ENCODE measurements at places on chromosomes 7 and 10.

DNA sequence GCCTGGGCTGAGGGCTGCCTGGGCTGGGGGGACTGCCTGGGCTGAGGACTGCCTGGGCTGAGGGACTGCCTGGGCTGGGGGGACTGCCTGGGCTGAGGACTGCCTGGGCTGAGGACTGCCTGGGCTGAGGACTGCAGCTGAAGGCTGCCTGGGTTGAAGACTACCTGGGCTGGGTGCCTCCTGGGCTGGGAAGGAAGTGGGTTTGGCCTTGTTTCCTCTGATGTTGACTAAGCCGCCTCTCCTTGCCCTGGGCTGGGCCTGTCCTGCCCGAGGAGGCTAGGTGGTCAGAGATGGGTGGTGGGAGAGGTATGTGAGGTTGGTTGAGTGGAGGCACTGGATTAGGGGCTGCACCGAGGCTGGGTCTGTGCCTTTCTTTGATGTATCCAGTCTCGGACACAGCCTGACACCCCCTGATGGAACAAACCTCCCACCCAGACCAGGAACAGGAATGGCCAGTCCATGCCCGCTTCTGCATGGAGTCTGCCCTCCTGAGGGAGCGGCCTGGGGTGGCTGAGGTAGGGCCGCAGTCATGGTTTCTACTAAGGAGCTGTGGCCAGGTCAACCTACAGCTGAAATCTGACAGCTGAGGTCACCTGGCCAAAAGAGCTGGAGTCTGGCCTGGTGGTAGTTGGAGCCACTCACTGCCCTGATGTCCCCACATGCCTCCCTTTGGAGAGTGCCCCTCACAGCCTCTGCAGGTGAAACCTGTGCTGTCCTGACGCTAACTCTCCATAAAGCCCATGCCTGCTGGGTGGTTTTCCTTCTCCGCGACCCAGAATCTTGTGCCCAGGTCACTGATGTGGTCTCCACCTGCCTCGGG is 22.3 kb downstream of the SCART1 start:
- no peak for DNase-seq

- no peak for DNase-seq
Measured at GRCh38 chr10:46250898-46251856, 35.6 kb upstream of the ANTXRL start.

DNA sequence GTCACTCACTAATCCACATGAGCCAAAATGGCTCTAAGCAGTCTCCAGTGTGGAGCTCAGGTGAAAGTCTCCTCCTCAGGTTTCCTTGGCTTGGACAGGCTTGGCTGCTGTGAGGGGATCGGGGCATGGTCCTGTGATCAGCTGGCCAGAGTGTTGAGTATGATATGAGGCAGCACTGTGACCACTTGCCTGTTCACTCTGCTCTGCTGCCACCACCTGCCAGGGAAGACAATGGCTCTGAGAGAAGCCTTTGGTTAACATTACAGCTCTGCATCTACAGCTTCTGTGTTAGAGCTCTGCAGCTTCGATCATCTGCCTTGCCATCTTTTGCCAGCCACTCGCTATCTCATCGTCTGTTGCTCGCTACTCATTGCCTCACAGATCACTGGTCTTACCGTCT is 20.1 kb upstream of the PTN start:
- DNase-seq, result no peak

DNA sequence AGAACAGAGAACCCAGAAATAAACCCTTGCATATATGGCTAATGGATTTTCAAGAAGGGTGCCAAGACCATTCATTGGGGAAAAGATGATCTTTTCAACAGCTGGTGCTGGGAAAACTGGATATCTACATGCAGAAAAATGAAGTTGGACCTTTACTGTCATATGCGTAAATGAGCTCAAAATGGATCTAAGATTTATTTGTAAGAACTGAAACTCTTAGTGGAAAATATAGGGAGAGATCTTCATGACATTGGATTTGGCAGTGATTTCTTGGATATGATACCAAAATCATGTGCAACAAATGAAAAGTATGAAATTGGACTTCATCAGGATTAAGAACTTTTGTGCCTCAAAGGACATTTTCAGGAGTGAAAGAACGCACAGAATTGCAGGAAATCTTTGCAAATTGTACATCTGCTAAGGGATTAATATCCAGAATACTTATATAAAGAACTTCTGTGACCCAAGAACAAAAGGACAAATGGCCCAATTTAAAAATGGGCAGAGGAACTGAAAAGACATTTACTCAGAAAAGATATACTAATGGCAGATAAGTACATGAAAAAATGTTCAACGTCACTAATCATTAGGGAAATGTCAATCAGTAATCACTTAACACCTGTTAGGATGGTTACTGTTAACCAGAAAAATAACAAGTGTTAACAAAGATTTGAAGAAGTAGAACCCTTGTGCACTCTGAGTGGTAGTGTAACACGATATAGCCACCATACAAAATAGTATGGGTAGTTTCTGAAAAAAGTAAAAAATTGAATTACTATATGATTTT is 6.1 kb downstream of the DBF4 start:
- no peak for DNase-seq

- DNase-seq, result no peak
Measured at GRCh38 chr7:47301657-47302295, 280.1 kb downstream of the TNS3 start.

- no peak for DNase-seq
Measured at GRCh38 chr7:142878315-142878714, 7.2 kb downstream of the TRPV6 start.

DNA sequence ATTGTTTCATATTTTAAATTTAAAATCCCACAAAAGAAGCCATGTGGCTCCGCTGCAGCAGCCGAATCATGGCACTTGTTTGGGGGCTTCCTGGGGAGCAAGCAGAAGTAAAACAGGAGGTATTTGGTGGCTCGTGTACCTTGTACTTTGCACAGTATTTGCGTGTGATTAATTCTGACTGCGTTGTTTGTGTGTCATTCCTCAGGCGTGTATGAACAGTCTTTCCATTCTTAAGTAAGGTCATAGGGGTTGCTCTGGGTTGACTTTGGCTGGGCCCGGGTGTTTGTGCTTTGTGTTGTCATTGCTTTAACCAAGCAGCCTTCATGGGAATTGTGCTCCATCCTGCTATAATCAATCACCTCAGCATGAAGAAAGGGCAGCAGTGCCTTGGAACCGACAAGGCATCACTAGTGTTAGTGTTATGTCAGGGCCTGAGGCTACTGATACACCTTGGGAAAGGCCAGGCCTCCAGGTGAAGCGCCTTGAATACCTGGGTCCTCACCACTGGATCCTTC is 182.4 kb downstream of the ARHGAP21 start:
- no peak for DNase-seq

GRCh38 chr10:103506061-103506460 is 12.6 kb downstream of the NEURL1 start:
- no peak for DNase-seq

DNA sequence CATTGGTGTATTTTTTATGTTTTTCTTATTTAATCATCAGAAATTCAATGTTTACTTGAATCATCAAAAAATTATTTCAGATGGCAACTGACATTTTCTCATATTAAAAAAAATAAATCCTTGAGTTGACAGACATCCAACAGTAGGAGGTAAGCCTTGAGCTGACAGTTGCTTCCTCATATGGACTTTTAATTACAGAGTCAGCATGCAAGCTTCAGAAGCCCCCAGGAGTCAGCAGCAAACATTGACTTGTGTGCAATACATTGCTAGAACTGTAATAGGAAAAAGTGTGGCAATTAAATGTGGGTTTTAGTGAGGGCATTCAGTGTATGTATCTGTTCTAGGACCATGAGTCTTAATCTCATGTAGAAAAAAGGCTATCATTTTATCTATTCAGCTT is 62.4 kb upstream of the TAS2R16 start:
- DNase-seq, result no peak

GRCh38 chr10:91521439-91521838 is 111.3 kb downstream of the HECTD2 start:
- DNase-seq, result no peak

DNA sequence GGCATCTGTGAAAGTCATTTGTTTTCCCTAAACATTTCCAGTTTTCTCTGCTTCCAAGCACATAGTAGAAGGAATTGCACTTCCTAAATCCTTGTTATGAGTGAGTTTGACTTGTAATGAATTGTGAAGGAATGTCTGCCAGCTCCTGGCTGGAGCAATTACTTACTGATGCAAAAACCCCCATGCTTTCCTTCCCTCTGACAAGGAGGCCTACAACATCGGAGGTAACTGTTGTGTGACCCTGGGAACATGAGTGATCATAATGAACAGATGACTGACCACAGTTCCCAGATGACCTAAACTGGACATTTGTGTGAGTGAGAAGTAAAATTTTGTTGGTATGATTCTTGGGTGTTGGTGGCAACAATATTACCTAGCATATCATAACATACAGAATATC is 21.4 kb upstream of the CPVL start:
- no peak for DNase-seq

DNA sequence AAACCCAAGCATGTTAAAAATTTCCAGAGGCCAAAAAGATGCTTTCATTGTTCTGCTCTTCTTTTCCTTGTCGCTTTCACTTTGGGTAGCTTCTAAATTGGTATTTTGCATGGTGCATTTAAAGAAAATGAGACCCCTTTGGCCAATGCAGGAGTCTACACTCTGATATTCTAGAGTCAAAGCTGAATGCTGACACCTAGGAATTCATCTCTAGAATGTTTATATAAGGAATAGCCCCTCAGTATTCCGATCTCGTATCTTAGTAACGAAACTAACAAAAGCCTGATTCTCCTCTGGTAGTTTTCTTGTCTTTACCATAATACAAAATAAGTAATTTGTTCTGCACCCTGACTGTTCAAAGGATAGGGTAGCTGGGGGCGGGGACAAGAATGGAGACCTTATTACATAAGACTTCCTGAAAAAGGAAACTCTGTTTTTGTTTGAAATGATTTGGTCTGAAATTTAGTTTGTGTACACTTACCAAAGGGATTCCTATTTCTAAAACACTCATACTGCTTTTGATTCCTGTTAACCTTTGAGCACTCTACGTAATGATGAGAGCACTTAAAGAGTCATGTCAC is 17.1 kb downstream of the IKZF1 start:
- no peak for DNase-seq

GRCh38 chr10:49295297-49295696 is 3.7 kb upstream of the C10orf71 start:
- DNase-seq, result no peak

GRCh38 chr10:71970331-71970730 is 6.1 kb downstream of the CHST3 start:
- no peak for DNase-seq

DNA sequence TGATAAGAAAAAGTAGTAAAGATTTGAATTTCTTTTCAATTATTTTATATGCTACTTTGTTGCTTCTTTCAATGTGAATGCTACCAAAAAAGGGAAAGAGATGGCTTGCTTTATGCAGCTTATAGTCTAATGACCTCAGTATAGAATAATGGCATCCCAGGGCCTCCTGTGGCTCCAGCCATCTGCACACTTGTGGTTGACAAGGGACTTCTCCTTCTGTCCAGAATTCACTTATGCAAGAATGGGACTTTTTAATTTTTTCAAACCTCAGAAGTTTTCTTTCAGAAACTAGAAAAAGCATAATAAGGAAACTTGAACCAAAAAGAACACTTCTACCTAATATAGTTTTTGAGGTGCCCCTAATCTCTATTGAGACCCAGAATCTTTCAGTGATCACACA is 310.9 kb downstream of the CTNNA3 start:
- no peak for DNase-seq

GRCh38 chr7:107890962-107891635 is at the start of gene DLD:
DLD (plus strand) TSS chr7:107891183; CDS start chr7:107891251, 68 bp downstream.
- peak; percentile 79 for DNase-seq

DNA sequence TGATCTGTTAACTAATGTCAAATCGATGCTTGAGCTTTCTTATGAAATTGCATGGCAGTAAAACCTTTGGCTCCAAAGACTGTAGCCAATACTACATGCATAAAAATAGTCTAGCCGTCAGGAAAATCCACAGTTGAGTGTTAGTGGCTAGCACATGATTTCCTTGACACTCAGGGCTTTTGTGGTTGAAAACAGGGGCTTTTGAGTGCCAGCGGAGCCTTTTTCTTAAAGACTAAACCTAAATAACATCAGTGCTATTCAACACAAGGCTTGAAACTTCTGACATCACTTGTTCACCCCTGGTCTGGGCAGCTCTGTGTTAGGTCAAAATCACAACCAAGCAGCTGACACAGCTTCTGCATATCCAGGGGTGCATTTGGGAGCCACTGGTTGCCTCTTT is 124.2 kb upstream of the BMPER start:
- no peak for DNase-seq

GRCh38 chr10:30366351-30366750 is 17.3 kb upstream of the MTPAP start:
- no peak for DNase-seq

- DNase-seq, result no peak
Measured at GRCh38 chr7:146096994-146097393, 19.6 kb upstream of the CNTNAP2 start.

- DNase-seq, result no peak
Measured at GRCh38 chr7:86814661-86815379, 171.1 kb downstream of the GRM3 start.

GRCh38 chr7:118793582-118793981 is 569.1 kb downstream of the ANKRD7 start:
- DNase-seq, result no peak

DNA sequence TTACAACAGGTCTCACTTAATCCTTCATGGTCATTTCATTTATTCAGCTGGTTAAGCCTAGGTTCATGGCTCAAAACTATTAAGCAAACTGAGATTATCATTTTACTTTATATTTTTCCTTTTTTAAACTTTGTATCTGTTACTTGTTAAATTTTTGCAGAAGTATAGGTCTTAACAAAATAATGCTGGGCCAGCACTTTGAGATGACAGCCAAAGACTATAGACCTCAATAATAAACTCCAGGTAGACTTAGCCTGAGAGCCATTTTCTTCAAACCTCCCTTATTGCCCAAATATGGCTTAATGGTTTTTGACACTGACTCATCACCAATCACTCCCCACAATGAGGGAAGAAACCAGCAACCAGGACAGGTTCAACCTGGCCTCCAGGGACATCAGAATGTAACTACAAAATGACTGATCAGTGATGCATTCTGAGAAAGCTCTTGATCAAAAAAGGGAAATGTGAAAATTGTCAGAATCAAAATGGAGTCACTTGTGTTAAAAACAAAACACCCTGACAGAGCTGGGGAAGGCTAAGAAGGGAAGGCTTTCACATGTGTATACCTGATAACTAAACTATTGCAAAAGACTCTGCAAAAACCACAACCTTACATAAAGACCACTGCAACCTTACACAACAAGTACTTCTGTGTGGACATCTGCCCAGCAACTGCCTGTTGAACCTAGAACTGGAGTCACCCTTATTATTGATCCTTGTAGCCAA is 2.1 kb upstream of the CCDC126 start:
- DNase-seq, result no peak

GRCh38 chr10:88875081-88875480 is 5.0 kb upstream of the STAMBPL1 start:
- DNase-seq, result no peak

GRCh38 chr10:100736144-100736808 is 9.1 kb upstream of the PAX2 start:
- DNase-seq, result no peak

GRCh38 chr7:141511676-141512396 is 39.4 kb upstream of the AGK start:
- DNase-seq, result no peak

GRCh38 chr10:70512149-70512639 is 33.6 kb downstream of the PALD1 start:
- DNase-seq, result no peak

- peak; percentile 9 for DNase-seq
Measured at GRCh38 chr7:129644634-129645230, 33.2 kb downstream of the NRF1 start.

All from skeletal muscle cell (primary cell).